NK-92 treated with Interleukin-12 subunit alpha and Interleukin-12 subunit beta, amount 100 ng/mL, for 24 hours (cell line): ENCODE measurements at places on chromosomes 5 and 9.

- no peak for DNase-seq
These were observed 80.4 kb upstream of the NIPBL start for GRCh38 chr5:36796155-36796554.

GRCh38 chr9:131677049-131677443 lies 62.8 kb downstream of the RAPGEF1 start:
- no peak for DNase-seq

- DNase-seq = no peak
These were observed 244.2 kb upstream of the PIK3R1 start for GRCh38 chr5:67971223-67971830.

GRCh38 chr9:127158786-127159324 lies 36.4 kb upstream of the ANGPTL2 start:
- DNase-seq = no peak

DNA sequence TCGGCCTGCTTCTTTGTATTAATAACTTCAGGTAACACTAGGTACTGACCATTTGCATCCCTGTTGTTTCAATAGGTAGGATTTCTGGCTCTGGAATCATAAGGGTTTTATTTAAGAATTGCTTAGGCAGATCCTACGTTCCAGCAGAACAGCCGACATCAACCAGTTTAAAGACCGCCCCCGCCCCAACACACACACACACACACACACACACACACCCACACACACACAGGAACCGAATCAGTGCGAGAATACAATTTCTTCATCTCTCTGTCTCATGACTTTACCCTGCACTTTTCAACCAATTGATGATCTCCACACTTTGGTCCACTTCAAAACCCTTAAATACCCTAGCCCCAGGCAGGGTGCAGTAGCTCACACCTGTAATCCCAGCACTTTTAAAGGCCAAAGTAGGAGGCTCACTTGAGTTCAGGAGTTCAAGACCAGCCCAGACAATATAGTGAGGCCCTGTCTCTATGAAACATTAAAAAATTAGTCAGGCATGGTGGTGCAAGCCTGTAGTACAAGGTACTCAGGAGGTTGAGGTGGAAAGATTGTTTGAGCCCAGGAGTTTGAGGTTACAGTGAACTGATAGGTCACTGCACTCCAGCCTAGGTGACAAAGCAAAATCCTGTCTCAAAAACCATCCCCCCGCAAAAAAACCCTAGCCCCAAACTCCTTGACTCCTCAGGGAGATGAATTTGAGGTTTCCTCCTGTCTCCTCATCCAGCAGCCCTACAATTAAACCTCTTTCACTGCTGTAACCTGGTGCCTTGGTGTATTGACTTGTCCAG lies 2.7 kb upstream of the MTMR12 start:
- no peak for DNase-seq

- no peak for DNase-seq
These were observed 52.5 kb downstream of the SPOCK1 start for GRCh38 chr5:137446615-137447014.

GRCh38 chr5:88765171-88765570 lies 117.8 kb downstream of the MEF2C start:
- DNase-seq = no peak

DNA sequence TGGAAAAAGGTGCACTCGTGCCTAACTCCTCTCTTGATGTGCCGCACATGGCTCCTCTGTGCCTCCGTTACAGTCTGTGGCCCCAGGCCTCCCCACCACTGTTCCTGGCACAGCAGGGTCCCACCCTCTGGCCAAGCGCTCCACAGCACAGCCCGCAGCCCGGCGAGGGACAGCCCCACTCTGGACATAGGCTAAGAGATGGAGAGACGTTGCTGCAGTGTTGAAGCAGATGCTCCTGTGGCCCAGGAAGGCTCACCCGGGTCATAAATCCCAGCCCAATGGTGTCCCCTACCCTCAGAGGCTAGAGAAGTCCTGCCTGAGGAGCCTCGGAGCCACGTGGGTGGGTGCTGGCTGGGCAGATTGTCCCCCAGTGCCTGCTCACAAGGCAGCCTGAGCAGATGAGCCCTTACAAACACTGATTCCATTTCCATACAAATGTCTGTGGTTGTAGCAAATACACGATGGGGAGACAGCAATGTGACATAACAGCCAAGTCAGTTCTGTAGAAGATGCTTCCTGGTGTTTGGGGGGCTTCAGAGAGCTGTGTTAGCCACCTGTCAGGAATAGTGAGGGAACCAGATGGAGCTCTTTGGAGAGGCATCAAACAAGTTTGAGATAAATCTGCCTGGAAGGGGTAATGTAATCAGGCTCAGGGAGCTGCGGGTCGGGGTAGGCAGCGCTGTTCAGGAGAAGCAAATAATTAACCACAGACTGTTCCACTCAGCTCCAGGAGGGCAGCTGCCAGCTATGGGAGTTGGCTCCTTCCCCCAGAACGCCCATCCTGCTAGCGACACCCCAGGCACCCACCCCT lies 41.7 kb downstream of the C5orf15 start:
- no peak for DNase-seq

DNA sequence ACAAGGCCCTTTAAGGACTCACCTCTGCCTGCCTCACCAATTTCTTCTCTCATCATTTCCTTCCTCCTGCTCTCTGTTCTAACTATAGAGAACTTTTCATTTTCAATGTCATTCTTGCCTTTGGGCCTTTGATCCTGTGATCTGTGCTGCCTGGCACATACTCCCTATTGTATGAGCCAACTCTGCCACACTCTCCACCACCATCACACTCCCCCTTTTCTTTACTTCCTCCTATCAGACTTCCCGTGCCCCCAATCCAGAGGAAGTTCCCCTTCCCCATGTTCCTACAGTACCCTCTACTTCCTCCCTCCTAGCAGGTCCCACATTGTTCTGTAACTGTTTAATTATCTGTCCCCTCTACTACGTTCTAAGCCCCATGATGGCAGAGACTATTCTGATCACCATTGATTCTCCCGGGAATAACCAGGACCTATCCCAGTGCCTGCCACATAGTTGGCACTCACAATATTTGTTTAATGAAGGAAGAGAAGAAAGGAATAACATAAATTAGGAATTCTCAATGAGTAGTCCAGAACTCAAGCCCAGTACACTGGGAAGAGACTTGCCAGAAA lies 27.5 kb downstream of the ADAM19 start:
- DNase-seq = no peak

GRCh38 chr5:12985142-12985541 lies 959.3 kb downstream of the DNAH5 start:
- DNase-seq = no peak

DNA sequence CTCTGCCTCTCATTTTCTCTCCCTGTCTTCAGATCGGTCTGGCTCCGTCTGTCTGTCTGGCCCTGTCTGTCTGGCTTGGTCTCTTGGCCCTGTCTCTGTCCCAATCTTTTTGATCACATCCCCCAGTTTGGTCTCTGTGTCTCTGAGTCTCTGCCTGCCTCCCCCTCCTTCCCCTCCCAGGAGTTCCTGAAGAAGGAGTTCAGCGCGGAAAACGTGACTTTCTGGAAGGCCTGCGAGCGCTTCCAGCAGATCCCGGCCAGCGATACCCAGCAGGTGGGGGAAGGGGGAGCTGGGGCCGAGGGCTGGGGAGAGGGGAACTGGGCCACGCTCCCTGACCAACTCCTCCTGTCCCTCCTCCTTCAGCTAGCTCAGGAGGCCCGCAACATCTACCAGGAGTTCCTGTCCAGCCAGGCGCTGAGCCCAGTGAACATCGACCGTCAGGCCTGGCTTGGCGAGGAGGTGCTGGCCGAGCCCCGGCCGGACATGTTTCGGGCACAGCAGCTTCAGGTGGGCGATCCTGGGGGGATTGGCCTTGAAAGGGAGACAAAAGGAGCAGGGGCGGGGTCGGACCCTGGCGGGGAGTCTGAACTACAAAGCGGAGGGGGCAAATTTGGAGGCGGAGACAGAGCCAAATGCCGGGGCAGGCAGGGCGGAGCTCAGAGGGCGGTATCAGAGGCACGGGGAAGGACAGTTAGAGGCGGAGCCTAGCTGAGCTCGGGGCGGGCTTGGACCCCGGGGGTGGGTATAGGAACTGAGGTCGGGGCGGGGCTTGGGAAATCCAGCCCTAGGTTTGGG lies 9.0 kb downstream of the RGS14 start:
- DNase-seq = no peak

- no peak for DNase-seq
These were observed 29.3 kb upstream of the SELENOP start for GRCh38 chr5:42840842-42841567.

DNA sequence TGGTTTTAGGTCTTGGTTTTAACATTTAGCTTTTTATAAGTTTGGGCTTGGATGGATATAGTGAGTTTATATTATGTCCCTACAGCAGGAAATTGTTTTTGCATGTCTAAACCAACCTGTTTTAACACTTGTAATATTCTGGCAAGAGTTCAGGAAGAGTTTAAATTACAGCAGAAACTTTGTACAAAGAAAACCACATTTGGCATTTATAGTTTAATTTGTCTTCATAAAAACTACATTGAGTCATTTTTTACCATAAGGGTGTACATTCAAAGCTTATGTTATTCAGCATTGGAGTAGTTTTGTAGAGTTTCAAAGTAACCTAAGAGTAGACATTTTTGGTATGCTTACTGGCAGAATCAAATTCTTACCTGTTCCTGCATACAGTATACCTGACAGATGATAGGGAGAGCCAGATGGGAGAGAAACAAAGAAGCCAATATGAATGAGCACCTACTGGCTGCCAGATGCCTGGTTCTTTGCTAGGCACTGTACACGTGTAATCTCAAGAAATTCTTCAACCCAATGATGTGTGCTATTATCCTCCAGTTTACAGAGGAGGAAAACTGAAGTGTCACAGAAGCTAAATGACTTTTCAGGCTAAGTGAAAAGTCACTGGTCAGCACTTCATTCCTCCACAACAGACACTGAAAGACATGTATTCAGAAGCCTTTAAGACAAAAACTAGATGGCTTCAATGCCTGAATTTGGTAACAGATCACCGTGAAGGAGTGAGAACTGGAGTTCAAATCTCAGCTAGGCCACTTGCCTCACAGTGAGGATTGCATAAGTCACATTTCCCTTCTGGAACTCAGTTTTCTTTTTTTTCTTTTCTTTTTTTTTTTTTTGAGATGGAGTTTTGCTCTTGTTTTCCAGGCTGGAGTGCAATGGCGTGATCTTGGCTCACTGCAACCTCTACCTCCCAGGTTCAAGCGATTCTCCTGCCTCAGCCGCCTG lies 25.9 kb upstream of the ECM2 start:
- DNase-seq = no peak

DNA sequence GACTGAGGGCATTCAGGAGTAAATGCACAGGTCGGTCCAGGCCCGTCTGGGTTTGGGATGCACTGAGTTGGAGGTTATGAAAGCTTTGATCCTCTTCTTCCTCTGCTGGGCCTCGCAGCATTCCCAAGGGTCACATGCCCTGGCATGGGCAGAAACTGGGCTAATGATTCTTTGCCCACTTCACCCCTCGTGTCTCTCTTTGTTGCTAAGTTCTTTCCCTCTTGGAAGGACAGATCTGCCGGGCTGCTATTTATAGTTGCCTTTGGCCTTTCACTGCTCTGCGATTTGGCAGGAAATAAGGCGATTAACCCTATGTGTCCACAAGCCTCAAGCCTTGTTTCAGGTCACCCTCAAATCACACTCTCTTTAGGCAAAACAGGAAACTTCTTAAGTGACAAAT lies 66.9 kb downstream of the ENTREP1 start:
- DNase-seq = no peak

GRCh38 chr9:18542837-18543405 lies 69.0 kb downstream of the ADAMTSL1 start:
- DNase-seq = no peak

- DNase-seq = no peak
These were observed 129.4 kb downstream of the EDIL3 start for GRCh38 chr5:84255315-84255714.

DNA sequence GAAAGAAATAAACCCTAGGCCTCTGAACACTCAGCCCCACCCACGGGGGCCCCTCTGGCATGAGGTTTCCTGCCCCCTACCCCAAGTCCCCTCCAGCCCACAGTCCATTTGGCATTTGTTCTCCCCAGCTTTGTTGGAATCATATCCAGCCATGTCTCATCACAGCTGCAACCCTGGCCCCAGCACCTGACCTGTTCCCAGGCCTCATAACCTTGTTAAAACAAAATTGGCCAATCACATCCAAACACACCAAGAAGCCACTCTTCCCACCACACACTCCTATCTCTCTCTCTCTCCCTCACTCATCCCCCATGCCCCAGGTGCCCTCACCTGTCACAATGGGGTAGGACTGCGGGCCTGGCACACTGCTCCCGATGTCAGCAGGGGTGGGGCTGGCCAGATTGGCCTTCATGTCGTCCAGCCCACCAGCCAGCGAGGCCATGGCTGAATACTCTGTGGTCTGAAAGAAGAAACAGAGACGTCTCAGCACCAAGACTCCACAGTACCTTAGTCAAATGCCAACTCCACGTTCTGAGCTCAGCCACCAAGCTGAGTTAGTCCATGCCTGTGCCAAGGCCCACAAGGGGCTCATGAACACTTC lies 110.9 kb downstream of the PAX5 start:
- no peak for DNase-seq

DNA sequence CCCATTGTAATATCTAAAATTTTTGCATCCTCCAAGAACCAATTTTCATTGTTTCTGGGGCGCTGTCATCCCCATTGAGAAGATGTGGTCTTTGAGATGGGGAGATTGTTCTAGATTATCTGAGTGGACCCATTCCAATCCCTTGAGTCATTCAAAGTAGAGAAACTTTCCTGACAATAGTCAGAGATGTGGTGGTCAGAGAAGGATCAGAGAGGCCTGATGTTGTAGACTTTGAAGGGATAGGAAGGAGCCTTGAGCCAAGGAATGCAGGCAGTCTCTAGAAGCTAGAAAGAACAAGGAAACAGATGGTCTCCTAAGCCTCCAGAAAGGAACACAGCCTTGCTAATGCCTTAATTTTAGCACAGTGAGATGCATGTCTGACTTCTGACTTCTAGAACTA lies 80.4 kb downstream of the TEK start:
- DNase-seq = no peak

DNA sequence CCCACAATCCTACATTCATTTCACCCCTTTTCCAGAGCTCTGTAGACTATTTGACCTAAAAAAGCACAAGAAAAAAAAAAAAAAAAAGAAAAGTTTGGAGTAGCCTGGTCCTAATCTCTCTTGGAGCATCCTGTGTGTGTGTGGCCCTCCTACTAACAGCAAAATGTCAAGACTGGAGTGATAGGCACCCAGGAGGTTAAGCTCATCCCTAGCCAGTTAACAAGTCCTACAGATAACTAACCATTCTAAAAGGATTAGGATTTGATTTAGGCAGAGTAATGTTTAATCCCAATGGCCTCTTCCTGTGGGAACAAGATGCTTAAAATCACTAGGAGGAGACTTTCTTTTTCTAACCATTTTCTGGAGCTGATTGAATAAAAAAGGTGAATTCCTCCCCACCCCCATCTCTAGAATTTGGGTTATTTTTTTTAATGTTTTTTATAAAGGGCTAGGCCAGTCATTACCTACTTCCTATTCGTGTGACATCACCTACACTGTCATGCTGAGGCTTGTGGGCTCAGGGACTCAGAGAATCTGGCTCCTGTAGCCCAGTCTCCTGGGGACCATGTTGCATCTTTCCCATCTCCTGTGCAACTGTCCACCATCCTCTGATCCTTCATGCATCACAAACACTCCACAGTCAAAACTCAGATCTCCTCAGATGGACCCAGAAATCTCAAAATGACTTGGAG lies 43.2 kb upstream of the NR3C1 start:
- DNase-seq = no peak
